ENCODE measurements at places on chromosomes 3 and 15.

DNA sequence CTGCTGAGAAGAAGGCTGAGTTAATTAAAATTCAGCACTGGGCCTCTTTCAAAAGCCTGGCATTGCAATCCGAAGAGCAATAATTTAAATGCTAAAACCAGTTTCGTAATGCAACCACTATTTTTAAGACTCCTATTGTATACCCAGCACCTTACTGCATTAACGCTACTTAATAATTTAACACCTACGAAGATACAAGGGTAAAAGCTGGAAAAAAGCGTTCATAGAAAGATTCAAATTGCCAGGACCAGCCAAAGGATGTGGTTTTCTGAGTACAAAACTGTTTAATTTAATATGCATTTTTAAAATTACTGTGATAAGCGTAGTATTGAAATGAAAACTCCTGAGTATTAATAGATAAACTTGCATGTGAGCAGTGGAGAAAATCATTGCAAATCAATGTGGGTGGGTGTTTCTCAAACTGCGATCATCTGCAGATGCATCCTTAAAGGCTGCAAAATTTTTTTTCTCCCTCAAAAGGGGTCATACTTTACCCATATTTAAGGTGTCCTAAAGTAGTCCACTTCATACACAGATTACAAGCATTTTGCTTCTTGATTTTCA lies 12.9 kb upstream of the RASGRP1 start:
- DNase-seq = no peak

DNA sequence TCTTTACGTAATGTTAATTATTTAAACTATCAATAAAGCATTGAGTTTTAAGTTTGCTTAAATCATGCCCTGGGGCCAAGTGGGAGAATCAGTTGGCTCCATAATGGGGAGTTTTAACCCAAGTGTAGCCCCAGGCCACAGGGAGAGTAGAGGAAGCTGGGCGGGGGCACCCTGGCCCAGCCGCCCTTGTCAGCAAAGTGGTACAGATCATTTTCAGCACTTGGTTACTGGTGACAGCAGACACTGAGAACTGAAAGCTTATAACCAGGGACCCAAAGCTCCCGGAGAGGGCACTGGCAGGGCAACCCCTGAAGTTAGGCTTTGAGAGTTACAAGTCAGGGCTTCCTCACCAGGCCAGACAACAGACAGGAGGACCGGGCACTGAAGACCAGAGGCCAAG lies 90.6 kb downstream of the SEMA5B start:
- DNase-seq = no peak

- DNase-seq = no peak
Measured at GRCh38 chr15:61974118-61974517, 86.1 kb downstream of the VPS13C start.

- DNase-seq = no peak
Measured at GRCh38 chr3:151856118-151856517, 17.3 kb upstream of the SUCNR1 start.

DNA sequence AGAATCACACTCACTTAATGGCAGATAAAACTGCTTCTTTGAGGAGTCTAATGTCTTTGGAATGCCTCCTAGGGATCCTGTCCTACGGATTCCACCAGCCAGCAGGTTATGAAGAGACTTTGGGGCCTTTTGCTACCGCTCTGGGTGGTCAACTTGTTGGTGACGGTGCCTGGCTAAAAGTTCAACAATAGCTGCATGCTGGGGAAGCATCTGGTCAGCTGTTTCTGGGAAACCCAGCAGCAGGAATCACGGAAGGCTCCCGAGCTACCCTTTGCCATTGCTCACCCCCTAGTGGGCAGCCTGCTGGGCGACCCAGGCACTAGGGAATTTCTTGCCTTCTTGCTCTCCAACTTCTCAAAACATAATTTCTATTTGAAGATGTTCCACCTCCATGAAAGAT lies 263.3 kb downstream of the NEK10 start:
- no peak for DNase-seq

DNA sequence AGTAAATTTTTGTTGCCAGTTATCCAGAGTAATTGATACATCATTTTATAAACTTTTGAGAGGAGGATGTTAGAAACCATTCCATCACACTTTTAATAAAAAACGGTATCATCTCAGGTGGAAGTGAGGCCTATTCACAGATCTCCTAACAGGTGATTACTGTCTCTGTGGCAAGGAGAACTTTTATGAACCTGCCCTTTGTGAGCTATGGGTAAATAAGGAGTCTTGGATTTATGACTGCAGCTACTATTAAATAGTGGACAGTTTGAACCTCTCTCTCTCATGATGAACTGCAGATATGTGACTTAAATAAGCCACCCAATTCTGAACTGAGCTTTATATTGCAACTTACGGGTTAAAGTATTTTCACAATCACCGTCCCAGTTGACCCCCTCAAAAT lies 45.7 kb downstream of the ZFAND6 start:
- DNase-seq = no peak

GRCh38 chr3:153484842-153485241 lies 322.8 kb downstream of the RAP2B start:
- no peak for DNase-seq

DNA sequence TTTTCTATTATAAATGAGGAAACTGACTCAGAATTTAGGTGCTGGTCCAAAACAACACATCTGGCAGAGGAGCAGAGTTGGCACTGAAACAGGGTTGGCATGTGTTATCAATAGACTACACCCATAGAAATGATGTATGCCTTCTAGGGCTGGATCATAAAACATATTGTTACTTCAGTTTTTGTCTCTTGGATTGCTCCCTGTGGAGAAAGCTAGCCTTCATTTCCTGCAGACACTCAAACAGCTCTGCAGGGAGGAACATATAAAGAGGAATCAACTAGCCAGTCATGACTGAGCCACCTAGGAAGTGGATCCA lies 507 bp upstream of the MRPL3 start:
- DNase-seq = no peak

GRCh38 chr3:176439729-176440128 lies 757.6 kb downstream of the TBL1XR1 start:
- no peak for DNase-seq

GRCh38 chr3:186901135-186901734 lies 29.1 kb upstream of the ST6GAL1 start:
- DNase-seq = no peak

DNA sequence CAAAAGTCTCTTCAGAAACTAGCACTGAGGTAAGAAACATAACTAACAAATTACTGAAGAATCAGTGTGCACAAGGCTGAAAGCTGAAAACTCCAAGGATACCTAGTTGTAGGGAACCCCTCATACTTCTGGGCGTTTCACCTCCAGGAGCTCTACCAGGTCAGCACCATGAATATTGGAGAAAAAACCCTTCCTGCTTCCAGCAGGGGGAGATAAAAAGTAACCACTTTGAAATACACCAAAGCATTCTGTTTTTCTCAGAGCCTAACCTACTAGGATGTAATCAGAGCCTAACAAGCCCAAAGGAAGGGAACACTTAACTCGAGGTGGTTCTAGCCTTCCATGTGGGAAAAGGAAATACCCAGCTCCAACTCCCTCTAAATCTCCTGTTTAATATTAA lies 175.8 kb upstream of the MME start:
- no peak for DNase-seq

- DNase-seq = no peak
Measured at GRCh38 chr3:157182879-157183278, 22.9 kb upstream of the CCNL1 start.

- DNase-seq = no peak
Measured at GRCh38 chr3:108076564-108076963, 14.3 kb downstream of the CD47 start.

DNA sequence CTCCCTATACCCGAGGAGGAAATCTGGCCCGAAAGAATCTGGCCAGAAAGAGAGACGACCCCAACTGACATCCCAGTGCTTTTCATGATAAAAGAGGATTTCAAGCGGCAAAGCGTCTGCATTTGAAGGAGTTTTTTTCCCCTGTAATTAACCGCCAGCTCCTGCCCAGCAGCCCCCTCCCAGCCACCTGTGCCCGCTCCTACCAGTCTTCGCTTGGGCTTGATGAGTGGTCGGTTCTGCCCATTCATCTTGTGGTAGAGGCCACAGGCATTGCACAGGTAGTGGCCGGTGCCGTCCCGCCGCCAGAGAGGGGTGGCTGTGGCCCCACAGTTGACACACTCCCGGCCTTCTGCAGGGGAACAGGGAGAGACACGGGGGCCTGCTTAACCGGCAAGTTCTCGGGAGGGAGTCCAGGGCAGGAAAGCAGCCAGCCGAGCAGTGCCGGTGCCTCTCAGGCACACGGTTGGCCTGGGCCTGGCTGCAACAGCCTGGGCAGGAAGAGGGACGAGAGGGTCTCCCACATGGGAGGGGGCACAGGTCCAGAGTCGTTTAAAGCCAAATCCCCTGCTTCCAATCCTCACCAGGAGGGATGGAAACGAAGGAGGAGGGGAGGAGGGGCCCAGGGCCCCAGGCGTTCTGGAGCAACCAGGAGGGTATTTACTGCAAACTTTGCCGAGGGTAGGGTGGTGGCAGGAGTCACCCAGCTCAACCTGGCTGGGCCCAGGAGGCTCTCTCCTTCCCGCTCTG lies 9.2 kb downstream of the GATA2 start:
- no peak for DNase-seq

- no peak for DNase-seq
Measured at GRCh38 chr3:168442502-168442901, 346.8 kb upstream of the GOLIM4 start.

DNA sequence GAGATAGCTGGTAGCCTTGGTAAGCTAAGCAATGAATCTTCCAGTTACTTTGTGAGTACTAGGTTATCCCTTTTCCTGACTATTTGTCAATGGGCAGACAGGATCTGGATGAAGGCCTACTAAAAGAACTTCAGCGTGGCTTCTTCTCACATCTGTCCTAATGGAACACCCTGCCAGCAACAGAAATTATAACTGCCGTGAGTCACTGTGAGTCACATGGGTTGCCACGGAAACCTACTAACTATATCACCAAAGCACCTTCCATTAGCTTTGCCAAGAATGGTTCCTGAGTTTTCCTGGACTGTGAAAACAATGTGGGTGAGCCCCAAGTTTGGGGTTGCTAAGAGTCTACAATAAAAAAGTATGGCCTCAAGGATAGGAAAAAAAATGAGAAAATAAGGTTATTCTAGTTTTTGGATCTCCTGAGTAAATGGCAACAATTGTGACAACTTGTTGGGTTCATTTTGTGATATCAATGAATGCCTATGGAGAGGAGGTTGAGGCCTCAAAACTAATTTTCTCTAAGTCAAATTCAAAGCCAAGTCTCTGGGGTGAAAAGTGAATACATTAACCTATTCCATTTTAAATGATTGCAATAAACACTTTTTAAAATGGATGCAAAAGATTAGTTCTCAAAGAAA lies 195.1 kb upstream of the ICE2 start:
- DNase-seq = peak; percentile 59

GRCh38 chr3:63492464-63492863 lies 160.0 kb upstream of the SNTN start:
- DNase-seq = no peak
